Central memory CD4-positive, alpha-beta T cell (primary cell): ENCODE measurements at places on chromosomes 1 and 21.

DNA sequence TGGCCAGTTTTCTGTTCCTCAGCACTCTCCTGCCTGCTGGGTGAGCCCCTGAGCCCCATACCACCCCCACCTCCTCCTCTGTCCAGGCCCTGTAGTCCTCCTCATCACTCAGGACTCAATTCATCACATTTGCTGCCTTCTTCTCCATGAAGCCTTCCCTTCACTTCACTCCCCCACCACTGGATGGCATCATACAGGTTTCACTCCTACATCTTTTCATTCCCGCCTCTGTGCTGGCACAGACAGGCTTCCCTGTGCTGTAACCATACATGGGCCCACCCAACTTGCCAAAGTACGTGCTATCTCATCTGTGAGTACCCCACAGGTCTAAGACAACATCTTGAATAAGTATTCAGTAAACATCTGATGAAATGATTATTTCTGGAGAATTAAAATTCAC is 56.9 kb downstream of the SLC45A1 start:
- no peak for DNase-seq

GRCh38 chr1:29639156-29639736 is 402.9 kb downstream of the PTPRU start:
- DNase-seq, result no peak

DNA sequence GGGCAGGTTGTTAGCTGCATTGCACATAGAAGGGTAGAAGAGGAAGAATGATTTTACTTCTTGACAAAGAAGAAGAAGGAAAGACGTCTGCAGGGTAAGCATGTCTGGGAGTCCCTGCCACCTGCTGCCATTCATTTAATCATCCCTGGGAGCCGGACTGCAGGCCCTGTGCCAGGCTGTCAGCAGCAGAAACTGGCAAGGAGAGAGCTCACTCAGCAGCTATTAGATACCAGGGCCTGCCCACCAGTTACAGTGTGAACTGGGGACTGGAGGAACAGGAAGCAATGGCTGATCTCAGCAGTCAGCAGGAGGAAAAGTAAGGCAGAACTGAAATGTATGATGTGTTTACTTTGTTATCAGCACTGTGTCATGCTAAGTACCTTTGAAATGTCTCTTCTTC is 75.7 kb upstream of the C1orf87 start:
- no peak for DNase-seq

GRCh38 chr1:193727850-193728249 is 541.4 kb upstream of the B3GALT2 start:
- DNase-seq, result no peak

- DNase-seq, result no peak
Measured at GRCh38 chr1:37616330-37616729, 18.4 kb downstream of the RSPO1 start.

DNA sequence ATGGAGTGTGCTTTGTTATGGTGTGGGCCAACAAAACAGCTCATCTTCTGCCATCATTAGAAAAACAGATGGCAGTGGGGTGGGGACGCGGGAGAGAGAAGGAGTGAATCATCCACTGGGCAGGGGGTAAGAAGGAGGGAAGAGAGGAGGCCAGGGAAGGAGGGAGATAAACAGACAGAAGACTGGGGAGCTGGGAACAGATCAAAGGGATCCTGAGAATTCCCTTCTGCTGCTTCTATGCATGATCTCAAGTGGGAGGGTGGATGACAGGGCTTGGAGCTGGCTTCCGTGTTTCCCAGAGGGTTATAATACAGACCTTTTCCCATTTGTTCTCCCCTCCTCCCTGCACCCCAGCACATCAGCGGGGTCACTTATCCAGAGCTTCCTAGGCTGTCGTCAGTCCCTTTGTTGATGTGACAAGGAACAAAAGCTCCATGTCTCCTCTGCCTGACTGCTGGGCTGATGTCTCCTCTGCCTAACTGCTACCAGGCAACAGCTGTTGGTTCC is 338.6 kb downstream of the PAPPA2 start:
- DNase-seq, result no peak

DNA sequence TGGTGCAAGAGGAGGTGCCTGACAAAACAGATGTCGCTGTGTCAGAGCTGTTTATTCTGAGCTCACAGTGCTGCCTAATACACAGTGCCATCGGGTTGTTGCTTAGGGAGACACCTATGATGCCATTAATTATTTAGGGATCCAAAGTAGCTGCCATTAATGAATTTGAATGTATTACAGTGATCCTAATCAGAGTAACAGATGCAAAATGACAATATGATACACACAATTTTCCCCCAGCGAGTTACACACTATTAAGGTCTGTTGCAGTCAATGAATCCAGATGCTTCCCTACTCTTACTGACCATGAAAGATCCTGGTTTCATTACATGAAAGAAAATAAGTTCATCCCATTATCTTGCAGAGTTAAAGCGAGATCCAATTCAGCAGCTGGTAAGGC is 91.3 kb downstream of the RWDD3 start:
- DNase-seq, result no peak

DNA sequence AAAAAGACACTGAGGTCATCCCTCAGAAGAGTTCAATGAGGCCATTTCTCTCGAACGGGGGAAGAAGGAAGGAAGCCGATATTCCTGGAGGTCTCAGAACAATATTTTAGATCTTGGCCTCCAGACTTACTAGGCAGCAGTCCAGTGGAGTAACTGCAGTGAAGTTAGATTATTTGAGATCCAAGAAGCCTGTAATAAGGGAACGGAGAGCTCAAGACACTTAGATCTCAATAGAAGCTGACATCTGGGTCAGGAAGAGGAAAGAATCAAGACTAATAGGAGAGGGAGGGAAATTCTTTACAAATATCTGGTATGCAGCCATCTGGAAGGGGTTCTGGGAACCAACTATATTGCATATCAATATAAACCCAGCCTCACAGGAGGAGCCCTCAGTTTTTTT is 13.6 kb upstream of the ENAH start:
- DNase-seq, result no peak

DNA sequence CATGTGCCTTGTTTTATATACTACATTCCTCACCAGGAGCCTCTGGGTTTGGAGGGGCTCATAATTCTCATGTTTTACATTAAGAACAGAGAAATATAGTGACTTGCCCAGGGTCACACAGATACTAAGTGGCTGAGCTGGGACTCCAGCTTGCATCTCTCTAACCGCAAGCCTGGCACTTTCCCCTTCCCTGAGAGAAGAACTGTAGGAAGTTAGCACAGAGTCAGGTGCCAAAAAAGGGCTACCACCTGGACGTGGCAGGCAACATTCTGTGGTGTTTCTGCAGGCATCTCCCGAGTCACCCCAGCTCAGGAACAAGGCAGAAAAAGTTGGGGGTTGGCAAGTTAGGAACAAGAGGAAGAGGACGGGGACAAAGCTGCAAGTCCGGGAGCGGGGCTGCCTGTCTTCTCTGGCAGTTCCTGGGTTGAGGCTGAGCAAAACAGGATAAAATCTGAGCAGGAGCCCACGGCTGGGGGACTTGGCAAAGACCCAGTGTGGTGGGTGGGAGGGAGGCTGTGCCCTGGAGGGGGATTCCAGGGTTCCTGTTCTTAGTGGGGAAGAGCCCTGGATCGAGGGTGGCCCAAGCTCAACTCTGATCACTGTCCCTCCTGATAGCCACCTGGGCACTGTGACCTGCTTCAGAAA is 9.8 kb downstream of the PLA2G5 start:
- DNase-seq, result no peak

- no peak for DNase-seq
Measured at GRCh38 chr1:200731654-200732332, 6.9 kb upstream of the CAMSAP2 start.

DNA sequence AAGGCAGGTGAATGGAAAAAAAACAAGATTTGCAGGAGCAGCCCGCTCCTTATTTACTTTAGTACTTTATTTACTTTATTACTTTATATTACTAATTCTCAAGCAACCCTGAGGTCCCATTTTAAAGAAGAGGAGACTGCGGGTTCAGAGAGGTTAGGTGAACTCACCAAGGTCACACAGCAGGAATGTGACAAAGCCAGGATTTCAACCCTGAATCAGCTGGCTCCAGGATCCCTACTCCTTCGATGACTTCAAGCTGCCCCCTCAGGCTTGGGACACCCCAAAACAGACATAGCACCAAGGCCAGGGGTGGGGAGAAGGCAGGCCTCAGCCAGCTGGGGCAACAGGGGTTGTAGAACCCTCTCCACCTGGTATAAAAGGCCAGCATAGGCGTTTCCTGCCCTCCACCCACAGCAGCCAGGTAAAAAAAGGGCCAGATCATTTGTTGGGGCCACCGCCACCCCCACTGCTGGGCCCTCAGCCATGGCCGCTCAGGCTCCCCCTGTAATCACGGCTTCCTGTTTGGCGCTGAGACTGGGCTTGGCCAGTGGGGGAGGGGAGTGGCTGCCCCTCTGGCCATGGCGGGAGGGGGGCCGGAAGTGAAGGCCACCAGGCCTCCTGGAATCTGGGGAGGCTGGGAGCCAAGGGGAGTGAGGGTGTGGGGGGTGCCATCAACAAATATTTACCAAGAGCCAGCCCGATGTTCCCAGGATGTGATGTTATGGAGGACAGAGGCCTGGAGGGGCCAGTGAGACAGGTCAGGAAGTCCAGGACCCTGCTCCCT is 6.6 kb downstream of the SDC3 start:
- DNase-seq, result no peak

DNA sequence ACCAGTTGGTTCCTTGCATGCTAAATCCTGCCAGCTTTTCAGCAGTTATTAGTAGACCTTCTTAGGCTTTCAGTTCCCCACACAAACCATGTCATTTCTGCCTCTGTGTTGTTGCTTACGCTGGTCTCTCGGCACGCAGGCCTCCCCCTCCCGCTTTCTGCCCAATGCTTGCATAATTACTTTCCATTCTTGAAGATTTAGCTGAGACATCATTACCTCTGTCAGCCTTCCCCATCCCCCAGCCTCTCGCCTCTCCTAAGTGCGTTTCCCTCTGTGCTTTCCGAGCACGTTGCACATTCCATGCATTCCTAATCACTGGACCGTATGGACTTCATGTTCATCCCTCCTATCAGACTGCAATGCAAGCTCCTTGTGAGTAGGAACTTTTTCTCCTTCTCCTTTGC is 26.8 kb downstream of the TSHB start:
- no peak for DNase-seq

DNA sequence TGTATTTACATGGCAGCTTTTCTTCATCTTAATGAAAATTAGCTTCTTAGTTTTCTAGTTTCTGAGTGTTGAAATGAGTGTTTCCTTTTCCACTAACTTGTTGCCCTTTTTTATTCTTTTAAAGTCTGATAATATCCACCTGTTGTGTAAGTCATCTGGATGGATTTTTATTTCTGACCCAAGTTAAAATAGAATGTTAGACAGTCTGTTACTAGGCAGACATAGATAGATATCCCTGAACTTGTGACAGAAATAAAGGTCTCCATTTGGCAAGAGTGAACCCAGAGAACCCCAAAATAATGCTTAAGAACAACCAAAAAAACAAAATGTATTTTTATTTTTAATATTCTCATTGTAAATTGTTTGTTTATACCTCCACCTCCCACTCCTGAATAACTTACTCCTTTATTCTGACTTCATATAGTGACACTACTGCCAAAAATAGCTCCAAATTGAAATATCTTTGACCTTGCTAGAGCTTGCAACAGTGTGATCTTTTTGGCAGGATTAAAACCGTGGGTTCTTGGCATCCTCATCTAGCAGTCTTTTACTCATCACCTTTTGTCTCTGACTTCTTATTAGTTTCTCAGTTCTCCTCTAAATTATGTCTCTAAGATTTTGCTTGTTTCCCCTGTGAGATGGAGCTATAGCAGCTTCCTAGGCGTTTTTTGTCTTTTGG is 26.9 kb upstream of the SH3D21 start:
- DNase-seq, result no peak

GRCh38 chr1:73366734-73367413 is 831.1 kb downstream of the LRRIQ3 start:
- no peak for DNase-seq

DNA sequence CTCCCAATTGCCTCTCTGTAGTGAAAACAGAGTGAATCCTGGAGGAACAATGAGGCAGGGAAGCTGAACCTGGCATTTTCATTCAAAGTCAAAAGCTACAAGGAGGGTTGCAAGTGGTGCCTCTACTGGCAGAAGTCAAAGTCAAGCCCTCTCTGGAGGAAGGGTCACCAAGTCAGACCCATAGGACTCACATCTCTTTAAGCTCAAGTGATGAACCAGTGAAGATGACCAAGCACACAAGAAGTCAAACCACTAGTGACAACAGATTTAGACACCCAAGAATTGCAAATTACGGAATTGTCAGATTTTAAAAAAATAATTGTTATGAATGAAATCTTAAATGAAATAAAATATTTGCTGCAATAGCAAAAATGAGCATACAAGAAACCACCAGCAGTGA is 81.1 kb upstream of the ATP1B1 start:
- DNase-seq, result no peak

- no peak for DNase-seq
Measured at GRCh38 chr1:54377040-54377691, 29.0 kb downstream of the SSBP3 start.

DNA sequence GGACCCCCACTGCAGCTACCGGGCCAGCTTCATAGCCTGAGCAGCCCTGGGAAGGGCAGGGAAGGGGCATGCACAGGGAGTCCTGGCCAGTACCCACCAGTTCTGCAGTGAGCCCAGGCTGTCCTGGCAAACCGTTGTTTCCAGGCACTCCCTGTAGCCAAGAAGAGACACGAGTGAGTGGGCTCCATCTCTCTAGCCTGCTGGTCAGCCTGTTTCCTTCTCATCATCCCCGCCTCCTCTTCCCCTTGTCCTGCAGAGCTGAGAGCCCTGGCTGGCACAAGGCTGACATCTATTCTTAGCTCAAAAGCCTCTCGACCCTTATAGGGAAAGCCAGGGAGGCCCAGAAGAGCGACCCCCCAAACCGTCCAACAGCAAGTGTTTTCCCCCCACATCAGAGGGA is 28.7 kb downstream of the COL16A1 start:
- no peak for DNase-seq

DNA sequence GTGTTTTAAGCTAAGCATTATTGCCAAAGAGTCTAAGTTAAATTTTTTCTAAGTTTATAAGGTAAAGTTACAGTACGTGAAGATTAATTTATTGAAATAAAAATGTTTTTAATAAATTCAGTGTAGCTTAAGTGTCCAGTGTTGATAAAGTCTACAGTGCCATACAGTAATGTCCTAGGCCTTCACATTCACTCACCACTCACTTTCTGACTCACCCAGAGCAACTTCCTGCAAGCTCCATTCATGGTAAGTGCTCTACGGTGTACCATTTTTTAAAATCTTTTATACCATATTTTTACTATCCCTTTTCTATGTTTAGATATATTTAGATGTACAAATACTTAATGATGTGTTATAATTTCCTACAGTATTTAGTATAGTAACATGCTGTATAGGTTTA is 173.2 kb downstream of the CACNA1E start:
- no peak for DNase-seq

GRCh38 chr1:42336978-42337377 is 1.9 kb upstream of the FOXJ3 start:
- DNase-seq, result no peak

GRCh38 chr1:175152006-175152652 is 40.4 kb downstream of the KIAA0040 start:
- DNase-seq, result peak; percentile 51

DNA sequence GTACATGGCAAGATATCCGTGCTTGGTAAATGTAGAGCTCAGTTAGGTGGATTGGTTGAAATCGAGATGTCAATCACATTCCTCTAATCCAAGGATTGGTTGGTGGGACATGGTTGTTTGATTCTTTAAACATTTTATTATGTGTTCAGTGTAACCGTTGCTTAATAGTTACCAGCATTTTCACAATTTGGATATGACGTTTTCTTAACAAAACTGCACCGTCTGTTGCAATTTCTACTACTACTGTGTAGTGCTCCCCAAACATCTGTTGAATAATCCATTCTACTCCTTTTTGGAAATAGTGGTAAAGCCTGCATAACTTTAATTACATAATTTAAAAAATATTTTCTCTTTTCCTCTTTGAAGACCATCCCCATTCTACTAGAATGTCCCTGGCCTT is 16.3 kb downstream of the OR2B11 start:
- no peak for DNase-seq
